Stimulated activated CD4-positive, alpha-beta T cell treated with anti-CD3 and anti-CD28 coated beads, Interleukin-15, amount 100 ng/mL, for 1 hour (primary cell): ENCODE measurements at places on chromosomes 7 and 10.

DNA sequence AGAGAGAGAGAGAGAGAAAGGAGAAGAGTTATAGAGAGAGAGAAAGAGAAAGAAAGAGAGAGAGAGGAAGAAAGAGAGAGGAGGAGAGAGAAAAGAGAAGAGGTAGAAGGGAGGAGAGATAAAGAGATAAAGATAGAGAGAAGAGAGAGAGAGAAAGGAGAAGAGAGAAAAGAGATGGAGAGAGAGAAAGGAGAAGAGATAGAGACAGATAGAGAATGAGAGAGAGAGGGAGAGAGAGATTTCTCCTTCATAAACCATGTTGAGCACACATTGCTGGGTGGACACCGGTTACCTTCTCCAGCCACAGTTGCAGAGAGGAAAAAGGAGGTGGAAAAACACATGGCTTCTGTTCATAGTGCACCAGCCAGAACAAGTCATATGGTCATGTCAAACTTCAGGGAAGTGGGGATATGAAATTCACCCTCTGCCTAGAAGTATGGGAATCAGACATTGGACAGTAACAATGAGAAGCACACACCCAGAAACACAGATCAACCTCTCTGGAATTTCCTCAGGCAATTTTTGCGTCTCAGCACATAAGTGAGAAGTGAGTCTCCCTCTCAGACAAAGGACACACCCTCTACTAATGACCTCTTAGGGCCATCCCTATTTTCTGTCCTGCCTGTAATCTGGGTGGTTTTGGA, 172.5 kb upstream of the SVIL start:
- no peak for DNase-seq

DNA sequence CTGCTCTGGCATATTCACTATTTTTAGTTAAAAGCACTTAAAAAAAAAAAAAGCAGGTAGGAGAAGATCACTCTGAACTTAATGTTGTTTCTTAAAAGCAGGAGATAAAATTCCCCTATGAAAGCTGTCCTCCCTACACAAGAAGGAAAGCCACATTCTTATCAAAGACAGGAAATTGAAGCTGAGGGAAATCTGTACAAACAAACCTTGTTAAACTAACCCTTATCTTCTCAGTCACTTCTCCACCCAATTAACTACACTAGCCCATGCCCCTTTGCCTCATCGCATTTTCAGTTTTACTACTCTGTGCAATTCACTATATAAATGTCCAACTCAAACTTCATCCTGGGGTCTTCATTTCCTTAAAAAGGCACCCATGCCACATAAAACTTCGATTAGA, 2.7 kb upstream of the CDCA7L start:
- no peak for DNase-seq

DNA sequence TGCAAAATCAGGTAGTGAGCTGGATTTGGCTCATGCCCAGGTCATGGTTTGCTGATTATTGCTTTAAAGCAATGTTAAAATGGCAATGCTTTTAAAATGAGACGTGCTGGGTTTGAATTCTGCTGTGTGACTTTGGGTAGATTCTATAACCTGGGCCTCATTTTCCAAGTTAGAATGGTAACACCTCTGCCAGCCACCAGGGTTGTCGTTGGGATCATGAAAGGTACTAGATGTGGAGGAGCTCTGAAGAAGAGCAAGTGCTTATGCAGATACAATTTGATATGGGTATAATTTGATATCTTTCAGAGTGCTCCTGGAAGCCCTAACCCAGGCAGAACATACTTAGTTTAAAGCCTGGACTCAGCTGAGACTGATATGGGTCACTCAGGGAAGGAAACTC, 60.0 kb downstream of the EVX1 start:
- DNase-seq = no peak

- no peak for DNase-seq
These were observed 1285.8 kb upstream of the SORCS1 start for GRCh38 chr10:108450280-108450679.

DNA sequence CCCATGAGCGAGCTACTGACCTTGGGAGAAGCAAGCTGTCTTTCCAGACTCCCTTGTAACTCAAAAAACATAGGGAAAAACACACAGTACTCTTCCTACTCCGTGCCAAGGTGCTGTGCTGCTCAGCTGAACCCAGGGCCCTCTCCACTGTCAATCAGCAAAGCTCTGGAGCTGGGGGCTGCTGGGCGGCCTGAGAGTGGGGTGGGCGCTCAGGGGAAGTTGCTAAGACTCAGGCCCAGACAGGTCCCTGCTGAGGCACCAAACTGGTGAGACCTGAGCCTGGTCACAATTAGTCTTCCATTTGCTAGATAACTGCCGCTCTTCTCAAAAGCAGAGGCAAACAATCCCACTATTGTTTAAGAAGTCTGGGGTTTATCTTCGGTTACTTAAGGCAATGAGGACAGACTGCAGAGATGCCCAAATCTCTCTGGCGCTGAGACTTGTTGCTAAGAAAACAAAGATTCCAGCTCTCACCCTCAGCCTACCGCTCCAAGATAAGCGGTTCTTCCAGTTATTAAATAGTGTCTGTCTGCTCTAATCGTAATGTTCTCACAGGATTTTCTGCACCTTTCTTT, 22.0 kb downstream of the STEAP1B start:
- DNase-seq = no peak

GRCh38 chr7:151113344-151114150, 27.3 kb downstream of the AGAP3 start:
- DNase-seq = no peak

DNA sequence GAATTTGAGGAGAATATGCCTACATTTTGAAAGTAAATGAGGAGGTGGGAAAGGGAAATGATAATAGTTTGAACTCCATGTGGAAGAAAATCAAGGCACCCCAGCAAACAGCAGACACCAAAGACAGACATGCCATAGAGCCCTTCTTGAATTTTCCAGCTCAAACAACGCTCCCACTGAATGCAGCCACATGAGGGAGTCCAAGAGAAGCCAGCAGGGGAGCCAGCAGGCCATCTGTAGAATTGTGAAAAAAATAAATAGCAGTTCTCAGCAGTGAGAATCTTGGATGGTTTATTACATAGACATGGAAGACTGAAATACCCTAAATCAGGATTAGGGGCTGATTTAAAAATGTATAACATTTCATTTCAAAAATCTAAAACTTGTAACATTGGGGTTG, 1567.3 kb upstream of the LRRTM3 start:
- no peak for DNase-seq

DNA sequence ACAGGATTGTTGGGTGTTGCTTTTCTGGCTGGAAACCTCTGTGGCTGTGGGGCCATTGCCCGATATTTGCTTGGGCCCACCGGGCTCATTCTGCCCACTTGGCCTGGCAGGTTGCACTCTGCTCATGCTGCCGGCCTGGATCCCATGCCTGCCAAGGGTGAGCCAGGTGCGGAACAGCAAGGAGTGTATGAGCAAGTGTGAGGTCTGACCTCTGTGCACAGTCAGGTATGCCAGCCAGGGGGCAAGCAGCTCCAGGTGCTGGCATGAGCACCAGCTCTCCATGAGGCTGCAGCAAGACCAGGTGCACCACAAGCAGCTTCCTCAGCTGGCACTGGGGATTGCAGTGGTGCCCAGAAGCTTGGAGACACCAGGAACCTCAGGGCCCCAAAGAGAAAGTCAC, 65.4 kb upstream of the KIF5B start:
- DNase-seq = no peak

DNA sequence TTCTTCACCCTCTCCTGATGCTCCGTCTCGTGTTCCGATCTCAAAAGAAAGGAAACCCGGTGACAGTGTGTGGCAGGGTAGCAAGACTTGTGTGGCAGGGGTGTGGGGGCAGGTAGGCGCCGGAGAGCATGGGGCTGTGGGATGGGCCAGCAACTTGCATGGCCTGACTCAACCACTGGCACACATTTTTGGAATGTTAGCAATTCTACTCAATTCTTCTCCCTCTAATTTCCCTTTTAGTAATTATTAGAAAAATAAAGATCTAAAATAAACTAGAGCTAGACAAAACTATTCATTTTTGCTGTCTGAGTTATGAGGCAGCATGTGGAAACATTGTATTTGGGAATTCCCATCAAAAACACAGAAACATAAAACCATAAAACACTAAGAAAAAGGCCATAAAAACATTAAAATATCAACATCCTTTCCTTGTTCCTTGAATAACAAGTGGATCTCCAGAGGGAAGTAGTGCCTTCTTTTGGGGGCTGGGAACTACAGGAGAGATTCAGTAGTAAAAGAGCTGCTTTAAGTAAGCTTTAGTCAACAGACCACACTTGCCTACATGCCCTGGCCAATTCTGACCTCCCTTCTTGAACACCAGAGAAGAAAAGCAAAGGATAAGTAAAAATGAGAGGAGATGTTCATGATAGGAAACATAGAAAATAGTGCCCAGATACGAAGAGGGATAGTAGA, 21.8 kb downstream of the SEMA3C start:
- DNase-seq = no peak

GRCh38 chr7:158682456-158682855, 22.1 kb downstream of the NCAPG2 start:
- DNase-seq = no peak

DNA sequence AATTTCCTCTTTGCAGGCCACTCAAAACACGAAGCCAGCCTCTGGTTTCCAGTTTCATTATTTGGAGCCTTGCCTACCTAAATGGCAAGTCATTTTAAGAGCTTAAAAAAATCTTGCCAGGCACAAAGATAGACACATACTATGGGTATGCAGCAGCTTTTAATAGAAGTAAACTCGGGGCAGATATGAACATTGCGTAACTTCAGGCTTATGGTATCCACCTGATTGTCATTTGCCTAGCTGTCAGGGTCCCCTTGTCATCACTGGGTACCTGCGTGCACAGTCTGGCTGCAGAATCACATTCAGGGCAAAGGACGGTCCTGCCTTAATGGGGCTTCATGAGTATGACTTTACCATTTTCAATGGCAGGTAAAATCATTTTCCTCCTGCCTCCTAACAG, 466.1 kb upstream of the NRP1 start:
- no peak for DNase-seq

- DNase-seq = peak; percentile 18
These were observed at the start of gene EPHA1 for GRCh38 chr7:143408686-143409561. EPHA1 (minus strand) TSS chr7:143408856; CDS start chr7:143408805, 51 bp downstream.

DNA sequence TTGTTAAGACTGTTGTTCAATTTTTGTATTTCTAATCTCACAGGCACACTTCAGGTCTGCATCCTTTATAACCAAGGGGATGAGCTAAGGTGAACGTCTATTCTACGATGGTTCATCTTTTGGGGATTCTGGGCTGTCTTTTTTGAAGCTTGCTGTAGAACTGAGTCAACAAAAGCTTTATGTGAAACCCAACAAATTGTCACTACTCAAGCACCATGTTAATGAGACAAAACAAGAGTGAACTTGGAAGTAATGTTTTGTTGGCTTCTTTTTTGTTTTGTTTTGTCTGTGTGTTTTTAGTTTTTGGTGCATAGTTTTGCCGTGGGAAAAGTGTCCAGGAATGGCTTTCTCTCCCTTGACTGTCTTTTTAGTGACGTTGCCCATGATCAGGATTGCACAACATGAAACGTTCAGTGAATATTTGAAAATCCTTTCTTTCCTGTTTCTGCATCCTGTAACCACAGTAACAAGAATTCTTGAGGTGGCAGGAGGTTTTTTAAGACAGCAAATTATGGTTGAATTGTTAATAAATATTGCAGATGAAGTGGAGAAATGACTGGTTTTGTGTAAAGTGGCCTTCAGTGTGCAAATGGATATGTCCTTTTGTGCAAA, 65.6 kb downstream of the WIPF3 start:
- no peak for DNase-seq

DNA sequence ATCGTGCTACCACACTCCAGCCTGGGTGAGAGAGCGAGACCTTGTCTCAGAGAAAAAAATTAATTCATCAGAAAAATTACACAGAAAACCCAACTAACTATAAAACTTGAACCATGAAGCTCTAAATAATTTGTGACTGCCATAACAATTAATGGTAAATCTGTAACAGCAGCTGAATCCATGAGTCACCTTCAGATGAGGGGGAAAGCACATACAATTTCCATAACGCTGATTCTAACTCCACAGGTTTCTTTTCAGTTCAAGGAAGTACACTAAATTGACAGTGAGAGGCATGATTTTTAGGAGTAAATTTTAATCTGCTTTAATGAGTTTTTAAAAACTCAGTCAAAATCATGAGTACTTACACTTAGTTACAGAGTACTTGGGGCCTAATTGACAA, 120.1 kb upstream of the NOBOX start:
- DNase-seq = no peak

GRCh38 chr7:31890766-31891165, 179.4 kb downstream of the PDE1C start:
- DNase-seq = no peak

GRCh38 chr10:126770809-126771208, 100.3 kb upstream of the C10orf90 start:
- no peak for DNase-seq

DNA sequence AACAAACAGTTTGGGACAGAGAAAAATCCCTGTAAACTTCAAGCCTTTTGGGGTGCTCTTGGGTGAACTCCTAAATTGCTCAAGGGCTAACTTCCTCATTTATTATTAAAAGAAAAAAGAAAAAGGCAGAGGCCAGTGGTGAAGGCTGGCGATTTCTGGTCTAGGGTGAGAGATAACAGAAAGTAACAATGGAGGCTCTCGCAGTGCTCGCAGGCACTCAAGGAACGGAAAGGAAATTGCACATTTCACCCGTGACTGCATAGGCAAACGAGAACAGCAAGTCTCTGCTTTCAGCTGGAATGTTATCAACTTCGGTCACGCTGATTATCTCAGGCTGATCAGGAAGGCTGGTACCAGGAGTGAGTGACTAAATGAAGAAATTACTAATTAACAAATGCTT, 70.7 kb downstream of the PRKAG2 start:
- no peak for DNase-seq

GRCh38 chr10:54900584-54900983, 99.6 kb upstream of the PCDH15 start:
- DNase-seq = no peak

GRCh38 chr10:36302086-36302485, 660.0 kb upstream of the FZD8 start:
- no peak for DNase-seq

DNA sequence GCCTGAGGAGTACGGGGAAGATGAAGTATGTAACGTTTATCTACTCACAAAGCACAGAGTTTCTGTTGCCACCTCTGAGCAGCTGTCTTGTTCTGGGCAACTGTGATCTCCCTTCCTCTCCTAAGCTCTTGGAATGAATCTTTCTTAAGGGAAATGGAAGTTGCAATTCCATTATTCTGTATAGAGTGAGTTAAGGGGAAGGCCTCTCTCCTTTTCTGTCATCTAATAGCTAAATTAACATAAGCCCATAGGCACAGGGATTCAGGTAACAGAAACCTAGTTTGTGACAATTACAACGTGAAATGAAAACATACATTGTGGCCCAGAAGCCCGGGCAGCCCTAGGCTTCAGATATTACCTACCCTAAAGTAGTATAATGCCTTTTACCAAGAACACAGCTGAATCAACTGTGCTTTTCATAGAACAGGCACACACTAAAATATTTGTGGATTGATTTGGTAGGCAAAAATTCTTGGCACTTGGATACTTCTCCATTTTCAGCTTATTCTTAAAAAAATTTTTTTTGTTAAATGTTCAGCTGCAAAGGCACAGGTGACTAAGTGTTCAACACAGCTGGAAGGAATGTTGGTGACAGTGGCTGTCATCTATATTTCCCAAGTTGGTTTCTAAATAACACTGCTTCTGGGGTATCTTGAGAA, 3.8 kb upstream of the PDCD4 start:
- DNase-seq = no peak

GRCh38 chr10:107814865-107815487, 650.5 kb upstream of the SORCS1 start:
- DNase-seq = no peak

- DNase-seq = no peak
These were observed 59.2 kb downstream of the OR13A1 start for GRCh38 chr10:45256246-45256645.

GRCh38 chr10:100357059-100357858, 10.2 kb downstream of the SCD start:
- DNase-seq = no peak
